Stimulated activated CD4-positive, alpha-beta T cell treated with anti-CD3 and anti-CD28 coated beads, TNF-alpha, amount 100 ng/mL, for 1 hour (primary cell): ENCODE measurements at places on chromosomes 16 and 17.

DNA sequence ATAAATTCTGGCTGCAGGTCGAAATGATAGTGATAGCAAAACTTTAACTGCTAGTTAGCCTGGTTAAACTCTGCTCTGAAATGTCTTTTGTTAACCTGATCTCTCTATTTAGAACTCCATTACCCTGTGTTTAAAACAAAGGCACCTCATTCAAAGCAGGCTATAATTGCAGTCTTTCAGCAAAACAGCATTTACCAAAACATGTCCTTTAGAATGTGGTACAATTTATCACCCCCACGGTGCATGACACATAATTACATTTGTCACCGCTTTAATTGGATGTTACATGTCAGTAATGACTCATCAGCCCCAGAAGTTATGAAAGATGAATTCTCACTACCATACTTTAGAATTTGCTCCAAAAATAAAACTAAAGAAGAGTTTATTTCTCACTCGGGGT lies 295.4 kb downstream of the TOX3 start:
- no peak for DNase-seq

GRCh38 chr17:79574108-79574507 lies 36.7 kb downstream of the RBFOX3 start:
- no peak for DNase-seq

GRCh38 chr17:82281502-82282238 lies 8.2 kb upstream of the CSNK1D start:
- no peak for DNase-seq

DNA sequence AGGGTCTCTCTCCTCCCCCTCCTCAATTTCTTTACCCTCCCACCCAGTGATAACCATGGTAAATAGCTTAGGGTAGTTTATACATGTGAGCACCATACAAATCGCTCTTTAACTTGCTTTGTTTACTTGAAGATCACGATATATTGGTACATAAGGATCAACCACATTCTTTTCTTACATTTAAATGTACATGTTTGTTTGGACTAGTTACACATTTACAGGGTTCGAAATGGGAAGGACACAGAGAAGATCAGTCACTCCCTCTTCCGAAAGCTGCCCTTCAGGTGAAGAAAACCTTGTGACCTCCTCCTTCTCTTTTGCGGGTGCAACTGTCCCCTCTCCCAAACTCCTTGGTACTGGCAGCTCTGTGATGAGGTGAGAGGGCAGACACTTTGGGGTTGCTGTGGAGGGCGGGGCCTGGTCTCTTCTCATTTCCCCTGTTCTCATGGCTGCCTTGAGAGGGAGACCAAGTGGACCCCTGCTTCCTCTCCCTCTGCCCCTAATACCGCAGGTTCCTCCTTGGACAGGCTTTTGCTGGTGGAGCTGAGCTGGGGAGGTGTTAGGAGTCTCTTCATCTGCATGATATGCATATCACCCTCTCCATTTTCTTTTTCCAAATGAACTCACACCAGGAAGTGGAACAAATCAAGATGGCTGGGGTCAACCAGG lies 4.7 kb upstream of the PIK3R6 start:
- DNase-seq = no peak

DNA sequence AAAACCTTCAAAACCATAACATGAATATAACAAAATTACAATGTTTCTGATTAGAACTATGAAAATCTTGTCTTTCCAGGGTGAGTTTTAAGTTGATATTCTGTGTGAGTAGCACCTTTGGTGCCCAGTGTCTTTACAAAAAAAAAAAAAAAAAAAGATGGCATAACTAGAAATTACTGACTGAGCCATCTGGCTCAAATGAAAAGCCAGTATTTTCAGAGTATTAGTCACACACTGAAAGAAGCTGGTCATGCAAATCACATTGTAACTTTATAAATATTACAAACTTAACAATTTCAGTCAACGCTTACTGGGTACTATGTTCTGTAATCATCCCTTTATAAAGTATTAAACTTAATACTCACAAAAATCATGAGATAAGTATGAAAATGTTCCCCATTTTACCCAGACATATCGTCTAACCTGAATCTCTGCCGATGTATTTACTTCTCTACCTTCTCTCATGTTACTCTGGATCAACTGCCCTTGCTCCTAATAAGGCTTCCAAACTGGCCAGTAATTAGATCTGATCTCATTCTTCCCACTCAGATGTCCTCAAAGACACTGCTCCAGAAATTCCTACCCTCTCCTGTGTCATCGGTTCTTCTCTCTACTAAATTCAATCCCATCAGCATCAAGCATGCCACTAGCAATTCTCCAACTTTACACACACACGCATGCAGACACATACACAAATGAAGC lies 25.4 kb downstream of the UBE2G1 start:
- no peak for DNase-seq

GRCh38 chr17:56893503-56893902 lies 20.3 kb downstream of the TRIM25 start:
- DNase-seq = no peak

GRCh38 chr17:31424944-31425281 lies 33.4 kb downstream of the RAB11FIP4 start:
- DNase-seq = no peak
